Stimulated activated CD4-positive, alpha-beta T cell treated with anti-CD3 and anti-CD28 coated beads, Interleukin-1b, Interleukin-23, amount 100 ng/mL, for 48 hours (primary cell): ENCODE measurements at places on chromosomes 11 and 22.

DNA sequence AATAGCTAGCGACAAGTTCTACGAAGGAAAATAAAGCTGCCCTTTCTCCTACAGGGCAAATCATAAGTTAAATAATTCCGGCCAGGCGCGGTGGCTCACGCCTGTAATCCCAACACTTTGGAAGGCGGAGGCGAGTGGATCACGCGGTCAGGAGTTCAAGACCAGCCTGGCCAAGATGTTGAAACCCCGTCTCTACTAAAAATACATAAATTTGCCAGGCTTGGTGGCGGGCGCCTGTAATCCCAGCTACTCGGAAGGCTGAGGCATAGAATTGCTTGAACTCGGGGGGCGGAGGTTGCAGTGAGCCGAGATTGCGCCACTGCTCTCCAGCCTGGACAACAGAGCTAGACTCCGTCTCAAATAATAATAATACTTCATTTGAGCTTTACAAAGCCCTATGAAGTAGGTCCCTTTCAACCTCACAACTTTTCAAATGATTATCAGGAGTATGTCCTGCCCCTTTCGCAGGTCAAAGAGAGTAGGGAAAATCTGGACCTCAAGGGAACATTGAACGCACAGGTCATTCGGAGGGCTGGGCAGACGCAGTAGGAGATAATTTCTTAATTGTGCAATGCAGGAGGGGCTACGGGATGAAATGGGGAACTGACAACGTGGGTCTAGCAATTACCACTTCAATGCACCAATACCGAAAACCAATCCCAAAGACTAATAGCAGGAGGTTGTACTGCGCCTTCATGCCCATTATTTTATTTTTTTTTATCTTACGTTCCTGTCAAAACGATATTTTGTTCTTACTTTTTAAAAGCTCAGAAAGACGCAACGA, 590 bp downstream of the COMMD9 start:
- no peak for DNase-seq

DNA sequence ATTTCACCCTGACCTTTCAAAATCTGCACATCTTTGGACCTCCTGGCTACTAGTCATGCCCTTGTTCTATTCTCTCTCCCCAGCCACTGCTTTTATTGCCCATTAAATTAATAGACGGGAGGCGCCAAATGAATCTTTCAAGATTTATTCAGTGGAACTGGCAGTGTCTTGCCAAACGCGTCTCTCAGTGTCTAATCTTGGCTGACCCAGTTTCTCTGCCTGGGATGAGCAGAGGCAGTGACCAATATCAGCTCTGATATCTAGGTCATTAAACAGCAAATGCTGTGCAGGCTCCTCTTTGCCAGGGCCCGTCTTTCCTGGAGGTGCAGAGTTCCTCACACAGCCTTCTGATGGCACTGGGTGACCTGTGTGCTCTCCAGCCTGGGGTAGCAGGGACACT, 74.0 kb downstream of the TRAF6 start:
- DNase-seq = no peak

- DNase-seq = peak; percentile 58
Observed at GRCh38 chr22:26330971-26331625, 98.0 kb upstream of the ASPHD2 start.

GRCh38 chr11:95732930-95733602, 56.5 kb downstream of the FAM76B start:
- DNase-seq = no peak

- DNase-seq = no peak
Observed at GRCh38 chr22:23400286-23400981, 179.7 kb downstream of the IGLL1 start.

- peak; percentile 12 for DNase-seq
Observed at GRCh38 chr11:64619811-64620380, 28.9 kb downstream of the SLC22A12 start.
